ENCODE measurements at places on chromosomes 1 and 21. TPM values are rescaled to one million over a fixed set of nuclear protein-coding genes. Genes with fewer than 3 reads are reported as not detected.
A peak's percentile ranks its signal among the peaks of the same experiment; 100 is the strongest.

DNA sequence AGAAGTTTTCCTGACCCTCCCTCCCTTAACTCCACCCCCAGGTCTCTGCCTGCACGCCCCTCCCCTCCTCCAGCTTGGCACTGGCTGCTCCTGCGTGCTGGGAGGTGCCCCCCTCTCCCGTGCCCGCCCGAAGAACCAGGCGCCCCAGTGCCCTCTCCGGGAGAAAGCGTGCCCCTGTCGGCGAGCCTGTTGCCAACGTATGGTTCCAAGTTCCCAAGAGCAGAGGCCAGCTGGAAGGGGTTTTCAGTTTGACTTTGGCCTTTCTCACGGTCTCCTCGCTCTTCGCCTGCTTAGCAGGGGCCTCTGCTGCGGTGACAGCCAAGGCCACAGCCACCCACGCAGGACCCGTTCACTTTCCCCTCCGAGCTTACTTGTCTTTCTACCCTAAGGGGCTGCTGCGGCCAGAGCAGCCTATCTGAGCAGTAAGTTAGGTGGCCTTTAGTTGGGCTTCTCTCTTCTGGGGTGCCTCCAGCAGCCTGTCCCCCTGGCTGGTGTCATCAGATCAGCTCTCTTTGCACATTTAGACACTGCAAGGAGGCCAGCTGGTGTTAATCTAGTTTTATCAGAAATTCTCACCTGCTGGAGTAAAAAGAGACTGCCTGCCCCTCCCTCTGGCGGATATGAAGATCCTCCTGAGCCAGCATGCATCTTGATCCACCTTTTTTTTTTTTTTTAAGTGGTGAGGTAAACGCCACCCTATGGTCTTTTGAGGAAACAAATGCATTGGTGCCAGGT is 1.5 kb downstream of the STUM start:
- DNase-seq = no peak

- peak; percentile 67 for DNase-seq
Measured at GRCh38 chr1:93845538-93846205, 33.3 kb downstream of the DNTTIP2 start.

- no peak for DNase-seq
Measured at GRCh38 chr1:89627596-89627962, 5.3 kb upstream of the LRRC8C start.

- DNase-seq = no peak
Measured at GRCh38 chr1:22343456-22344328, 108.0 kb upstream of the ZBTB40 start.

Gene SPRR2A
- total RNA-seq = not detected
